Adrenal gland (tissue), 19 donors: ENCODE measurements at places on chromosomes 5 and 9. TPM values are rescaled to one million over a fixed set of nuclear protein-coding genes. Genes with fewer than 3 reads are reported as not detected.

TTC16 gene
- 0.26 TPM for total RNA-seq

- H3K27me3 ChIP-seq = no peaks in the 10 kb centered on the region
- H3K36me3 ChIP-seq = no peaks in the 10 kb centered on the region
- no peak for DNase-seq
- no peak overlapping the region for H3K27ac ChIP-seq
- no peak overlapping the region for H3K4me3 ChIP-seq
Measured at GRCh38 chr5:140982083-140982716, 15.9 kb downstream of the PCDHAC2 start.

ADAMTS13 gene
- total RNA-seq = 8.7 TPM

DNA sequence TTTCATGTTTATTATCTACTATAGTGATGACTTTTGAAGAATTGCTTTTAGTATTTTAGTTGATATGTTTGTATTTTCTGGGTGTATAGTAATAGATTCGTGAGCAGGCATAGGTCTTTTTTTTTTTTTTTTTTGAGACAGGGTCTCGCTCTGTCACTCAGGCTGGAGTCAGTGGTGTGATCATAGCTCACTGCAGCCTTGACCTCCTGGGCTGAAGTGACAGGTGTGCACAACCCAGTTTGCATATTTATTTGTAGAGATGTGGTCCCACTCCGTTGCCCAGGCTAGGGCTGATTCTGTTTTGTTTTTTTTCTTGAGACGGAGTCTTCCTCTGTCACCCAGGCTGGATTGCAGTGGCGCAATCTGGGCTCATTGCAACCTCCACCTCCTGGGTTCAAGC is 11.9 kb downstream of the ERBIN start:
- no peak for DNase-seq
- H3K4me3 ChIP-seq = no peak overlapping the region
- H3K27me3 ChIP-seq = no peaks in the 10 kb centered on the region
- H3K4me1 ChIP-seq = no peaks in the 10 kb centered on the region

DNA sequence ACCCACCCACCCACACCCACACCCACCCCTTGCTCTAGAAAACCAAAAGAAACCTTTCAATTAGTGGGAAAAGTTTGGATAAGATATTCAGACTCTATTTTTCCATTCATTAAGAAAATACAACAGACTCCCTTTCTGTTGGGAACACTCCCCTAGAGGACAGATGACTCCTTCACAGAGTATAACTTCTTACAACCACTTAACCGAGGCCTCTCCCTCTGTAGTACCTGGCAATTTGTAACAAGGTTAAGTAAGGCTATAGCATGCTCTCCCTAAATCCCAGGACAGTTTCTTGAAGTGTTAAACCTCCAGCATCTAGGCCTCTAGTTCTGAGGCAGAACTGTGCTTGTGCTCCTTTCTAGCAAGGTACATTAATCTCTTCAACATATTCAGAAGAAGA is 75.9 kb upstream of the NR5A1 start:
- H3K27ac ChIP-seq = no peak overlapping the region
- H3K36me3 ChIP-seq = no peaks in the 10 kb centered on the region
- H3K4me1 ChIP-seq = no peaks in the 10 kb centered on the region
- no peak overlapping the region for H3K4me3 ChIP-seq

GRCh38 chr5:21644032-21644431 is 1209.1 kb downstream of the CDH12 start:
- H3K4me1 ChIP-seq = no peaks in the 10 kb centered on the region
- no peak overlapping the region for H3K4me3 ChIP-seq
- no peaks in the 10 kb centered on the region for H3K36me3 ChIP-seq
- DNase-seq = no peak
- no peaks in the 10 kb centered on the region for H3K27me3 ChIP-seq

PCDHB10 gene
- total RNA-seq = 0.90 TPM

GRCh38 chr5:154885439-154885838 is 27.0 kb downstream of the CNOT8 start:
- H3K4me1 ChIP-seq = no peaks in the 10 kb centered on the region
- no peak overlapping the region for H3K4me3 ChIP-seq
- no peak for DNase-seq
- no peak overlapping the region for H3K27ac ChIP-seq
